ENCODE measurements at places on chromosomes 5 and 9.

- DNase-seq = peak; percentile 11
Measured at GRCh38 chr5:142151436-142152383, 43.1 kb downstream of the NDFIP1 start.

DNA sequence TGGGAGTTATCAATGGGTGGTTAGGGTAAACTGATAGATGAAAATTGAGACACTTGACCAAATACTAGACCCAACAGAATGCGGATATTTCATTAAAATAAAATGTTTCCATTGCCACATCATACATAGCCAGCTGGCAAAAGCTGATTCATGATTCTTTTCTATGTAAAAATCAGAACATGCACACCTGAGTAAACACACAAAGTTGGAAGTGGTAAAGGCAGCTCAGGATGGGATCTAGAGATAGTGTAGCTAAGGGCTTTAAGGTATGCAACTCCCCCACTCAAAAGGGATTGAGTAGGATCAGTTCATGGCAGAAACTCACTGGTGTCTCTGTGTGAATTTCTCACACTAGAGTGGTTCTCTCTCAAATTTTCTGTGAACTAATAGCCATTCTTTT lies 541.1 kb upstream of the GRAMD2B start:
- no peak for DNase-seq

DNA sequence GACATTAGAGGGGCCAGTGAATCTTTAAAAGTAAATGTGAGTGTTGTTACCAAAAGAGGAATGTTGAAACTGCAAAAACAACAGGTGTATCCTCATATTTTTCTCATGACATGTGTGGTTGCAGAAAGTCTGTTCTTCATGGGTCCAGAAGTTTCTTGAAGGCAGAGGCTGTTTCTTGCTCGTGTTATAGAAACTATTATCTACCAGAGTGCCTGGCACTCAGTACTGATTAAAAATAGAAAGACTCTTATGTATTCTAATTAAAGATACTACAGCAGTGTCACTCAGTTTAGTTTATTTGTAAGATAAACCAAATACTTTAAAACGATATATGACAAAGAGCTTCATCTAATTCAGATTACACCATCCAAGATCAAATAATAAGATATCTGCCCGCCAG lies 1864.2 kb upstream of the WWC1 start:
- no peak for DNase-seq

- DNase-seq = no peak
Measured at GRCh38 chr5:135327429-135328127, 71.5 kb downstream of the MACROH2A1 start.

DNA sequence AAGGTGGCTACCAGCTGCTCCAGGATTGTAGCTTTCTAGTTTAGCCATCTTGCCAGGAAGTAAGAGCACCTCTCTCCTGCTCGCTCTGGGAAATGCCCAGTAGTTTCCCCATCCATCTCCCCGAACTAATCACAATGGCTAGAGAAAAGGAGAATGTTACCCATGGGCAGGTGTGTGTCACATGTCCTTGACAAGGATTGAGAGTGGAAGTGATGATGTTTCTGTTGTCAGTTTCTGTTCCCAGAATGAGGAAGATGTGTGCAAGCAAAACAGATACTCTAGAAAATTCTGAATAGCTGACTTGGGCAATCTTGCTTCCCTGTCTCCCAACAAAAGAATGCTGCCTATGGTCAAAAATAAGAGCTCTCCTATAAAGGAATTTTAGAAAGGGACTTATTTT lies 429.5 kb downstream of the EBF1 start:
- no peak for DNase-seq

DNA sequence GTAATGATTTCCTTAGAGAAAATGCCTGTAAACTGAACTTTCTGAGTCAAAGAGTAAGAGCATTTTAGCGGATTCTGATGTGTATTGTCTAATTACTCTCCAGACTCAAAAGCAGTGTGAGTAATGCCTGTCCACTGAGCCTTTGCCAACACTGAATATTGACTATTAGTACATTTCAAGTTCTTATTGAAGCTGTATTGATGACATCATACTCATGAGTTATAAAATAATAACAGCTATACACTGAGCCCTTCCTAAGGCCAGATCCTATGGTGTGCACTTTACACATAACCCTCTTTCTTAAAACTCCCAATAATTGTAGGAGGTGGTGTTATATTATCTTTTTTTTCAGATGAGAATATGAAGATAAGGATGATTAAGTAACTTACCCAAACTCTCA lies 152.8 kb upstream of the TRPC7 start:
- no peak for DNase-seq

DNA sequence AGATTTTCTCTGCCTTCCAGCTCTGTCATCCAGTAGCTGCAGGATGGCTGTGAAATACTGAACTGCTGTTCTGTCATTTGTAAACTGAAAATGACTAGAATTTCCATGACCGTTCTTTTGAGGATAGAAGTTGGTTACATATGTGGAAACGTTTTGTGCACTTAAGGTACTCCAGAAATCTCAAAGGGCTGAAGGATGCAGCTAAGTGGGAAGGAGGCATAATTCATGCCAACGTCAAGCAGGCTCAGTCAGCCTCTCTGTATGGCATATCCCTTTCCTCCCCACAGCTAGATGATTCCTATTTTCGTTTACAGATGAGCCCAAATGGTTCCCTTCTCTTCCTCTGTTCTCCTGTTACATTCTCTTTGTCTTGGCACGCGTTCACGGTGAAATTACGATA lies 257.6 kb downstream of the FBXL7 start:
- no peak for DNase-seq

GRCh38 chr5:87081511-87082372 lies 185.9 kb upstream of the RASA1 start:
- no peak for DNase-seq

GRCh38 chr5:101686536-101687157 lies 609.4 kb downstream of the SLCO4C1 start:
- DNase-seq = no peak

GRCh38 chr9:134515026-134515821 lies 126.4 kb upstream of the COL5A1 start:
- no peak for DNase-seq

DNA sequence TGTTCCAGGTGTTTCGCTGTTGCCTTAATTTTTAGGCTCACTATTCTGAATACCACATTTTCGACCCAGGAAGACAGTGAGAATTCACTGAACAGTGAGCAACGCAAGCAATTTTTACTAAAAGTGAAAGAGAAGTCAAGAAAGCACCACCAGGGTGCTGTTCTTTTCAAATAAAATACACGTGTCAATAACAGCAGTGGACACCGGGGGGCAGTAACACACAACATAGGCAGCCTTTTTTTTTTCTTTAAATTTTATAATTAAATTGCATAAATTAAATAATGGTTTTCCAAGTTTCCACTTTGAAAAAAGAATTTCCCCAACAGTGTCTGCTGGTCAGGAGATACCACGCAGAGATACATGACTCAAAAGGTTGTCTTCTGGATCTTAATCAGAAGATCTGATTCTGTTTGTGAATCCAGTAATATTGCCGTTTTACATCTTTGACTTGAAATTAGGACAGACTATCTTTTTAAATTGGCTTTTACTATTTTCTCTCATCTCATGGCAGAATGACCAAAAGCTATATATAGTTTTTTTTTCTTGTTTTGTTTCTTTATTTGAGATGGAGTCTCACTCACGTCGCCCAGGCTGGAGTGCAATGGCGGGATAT lies 47.1 kb upstream of the SH3GL2 start:
- DNase-seq = no peak

- DNase-seq = no peak
Measured at GRCh38 chr5:144798595-144798994, 627.9 kb downstream of the KCTD16 start.

GRCh38 chr9:129619787-129620668 lies 873 bp downstream of the C9orf50 start:
- DNase-seq = no peak

GRCh38 chr5:82931110-82931509 lies 146.1 kb downstream of the TMEM167A start:
- no peak for DNase-seq

DNA sequence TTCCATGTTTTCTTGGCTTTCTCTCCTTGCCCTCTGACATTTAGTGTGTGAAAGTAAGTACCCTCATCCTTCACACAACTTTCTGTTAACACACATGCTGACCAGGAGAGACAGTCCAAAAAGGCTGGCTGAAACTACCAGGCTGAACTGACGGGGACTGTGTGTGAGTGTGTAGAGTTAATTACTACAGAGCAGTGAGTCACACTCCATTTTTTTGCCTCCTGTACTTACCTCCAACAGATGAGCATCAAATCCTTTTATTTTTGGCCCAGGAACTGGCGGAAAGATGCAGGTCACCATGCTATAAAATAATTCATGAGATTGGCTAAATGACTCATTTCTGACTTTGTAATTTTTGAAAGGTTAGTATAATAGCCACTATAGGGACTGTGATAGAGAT lies 20.2 kb upstream of the AGXT2 start:
- no peak for DNase-seq

DNA sequence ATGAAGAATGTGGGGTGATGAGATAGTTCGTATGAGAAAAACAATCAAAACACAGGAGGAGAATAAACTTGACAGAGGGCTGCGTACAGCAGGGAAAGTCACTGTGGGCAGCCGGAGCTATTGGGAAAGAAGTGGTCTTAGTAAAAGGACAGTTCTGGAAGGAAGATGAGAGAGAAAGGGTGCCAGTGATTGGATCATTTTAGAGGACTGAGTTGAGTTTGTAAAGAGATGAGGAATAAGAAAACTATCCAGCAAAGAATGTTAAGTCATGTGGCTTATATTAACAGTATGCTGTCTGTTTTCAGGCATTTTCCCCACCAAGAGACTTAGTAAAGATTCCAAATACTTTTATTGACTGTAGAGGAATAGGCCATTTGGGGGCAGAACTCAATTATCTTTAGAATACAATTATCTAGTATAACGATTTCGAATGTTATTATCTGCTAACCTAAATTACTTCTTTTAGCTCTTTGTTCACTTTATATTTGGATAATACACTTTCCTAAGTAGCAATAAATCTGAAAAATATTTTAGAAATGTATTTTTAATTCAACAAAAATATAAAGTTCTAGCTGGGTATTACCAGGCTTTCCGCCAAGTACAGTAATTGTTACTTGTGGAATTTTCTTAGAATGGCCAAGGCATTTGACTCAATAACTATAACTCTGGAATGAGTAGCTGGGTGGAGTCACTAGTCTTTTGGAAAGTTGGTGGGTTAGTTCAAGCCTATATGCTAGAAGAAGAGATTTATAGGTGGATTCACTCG lies 15.5 kb upstream of the LOX start:
- DNase-seq = no peak

DNA sequence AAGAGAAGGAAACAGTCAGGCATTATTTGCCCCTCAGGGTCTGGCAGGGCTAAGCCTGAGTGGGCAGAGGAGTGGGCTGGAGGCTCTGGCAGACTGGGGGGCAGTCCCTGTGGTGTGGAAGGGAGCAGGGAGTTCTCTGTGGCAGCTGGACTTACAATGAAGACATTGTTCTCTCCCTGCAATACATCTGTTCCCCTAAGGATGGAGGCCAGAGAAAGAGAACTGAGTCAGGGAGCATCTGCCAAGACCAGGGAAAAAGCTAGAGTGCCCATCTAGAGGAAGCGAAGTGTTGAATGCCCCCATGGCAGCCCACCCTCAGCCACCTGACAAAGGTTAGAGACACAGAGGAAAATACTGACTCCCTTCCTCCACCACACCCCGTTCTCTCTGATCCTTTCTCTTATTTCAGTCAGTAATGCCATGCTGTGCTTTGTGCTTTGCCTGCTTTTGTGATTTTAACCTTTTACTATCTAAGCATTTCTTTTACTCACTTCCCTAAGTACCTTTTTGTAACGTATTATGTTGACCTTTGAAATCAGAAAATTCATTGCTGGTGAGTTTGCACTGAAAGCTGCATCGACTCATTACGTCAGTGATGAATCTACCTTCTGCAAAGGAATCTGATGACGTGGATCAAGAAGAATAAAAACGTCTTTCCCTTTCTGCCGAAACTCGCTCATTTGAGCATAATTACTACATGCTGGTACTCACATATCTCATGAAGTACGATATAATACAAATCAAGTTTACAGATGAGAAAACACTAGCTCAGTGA lies 76.0 kb downstream of the ACTL7B start:
- no peak for DNase-seq

DNA sequence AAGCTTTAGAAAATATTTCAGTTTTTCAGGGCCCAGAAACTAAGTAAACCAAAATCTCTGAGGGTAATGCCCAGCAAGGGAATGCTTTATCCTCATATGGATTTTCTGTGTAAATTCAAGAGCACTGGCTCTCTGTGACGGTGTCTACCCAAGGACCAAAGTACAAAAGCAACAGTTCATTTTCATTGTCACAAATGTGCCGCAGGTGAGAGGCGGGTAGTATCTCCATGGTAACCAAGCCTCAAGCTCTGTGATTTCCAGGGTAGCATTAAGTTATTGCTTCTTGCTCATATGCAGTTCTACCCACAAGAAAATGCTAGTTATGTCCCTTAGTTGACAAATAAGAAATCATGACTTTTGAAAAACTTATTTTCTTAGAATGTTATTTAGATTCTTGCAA lies 164.3 kb downstream of the MTRR start:
- no peak for DNase-seq

GRCh38 chr5:72284559-72285423 lies 35.2 kb downstream of the MRPS27 start:
- no peak for DNase-seq

- DNase-seq = no peak
Measured at GRCh38 chr5:83711982-83712601, 8.6 kb downstream of the HAPLN1 start.

GRCh38 chr5:121350181-121350930 lies 501.3 kb upstream of the FTMT start:
- DNase-seq = no peak

- no peak for DNase-seq
Measured at GRCh38 chr5:126014676-126015075, 408.5 kb upstream of the GRAMD2B start.

DNA sequence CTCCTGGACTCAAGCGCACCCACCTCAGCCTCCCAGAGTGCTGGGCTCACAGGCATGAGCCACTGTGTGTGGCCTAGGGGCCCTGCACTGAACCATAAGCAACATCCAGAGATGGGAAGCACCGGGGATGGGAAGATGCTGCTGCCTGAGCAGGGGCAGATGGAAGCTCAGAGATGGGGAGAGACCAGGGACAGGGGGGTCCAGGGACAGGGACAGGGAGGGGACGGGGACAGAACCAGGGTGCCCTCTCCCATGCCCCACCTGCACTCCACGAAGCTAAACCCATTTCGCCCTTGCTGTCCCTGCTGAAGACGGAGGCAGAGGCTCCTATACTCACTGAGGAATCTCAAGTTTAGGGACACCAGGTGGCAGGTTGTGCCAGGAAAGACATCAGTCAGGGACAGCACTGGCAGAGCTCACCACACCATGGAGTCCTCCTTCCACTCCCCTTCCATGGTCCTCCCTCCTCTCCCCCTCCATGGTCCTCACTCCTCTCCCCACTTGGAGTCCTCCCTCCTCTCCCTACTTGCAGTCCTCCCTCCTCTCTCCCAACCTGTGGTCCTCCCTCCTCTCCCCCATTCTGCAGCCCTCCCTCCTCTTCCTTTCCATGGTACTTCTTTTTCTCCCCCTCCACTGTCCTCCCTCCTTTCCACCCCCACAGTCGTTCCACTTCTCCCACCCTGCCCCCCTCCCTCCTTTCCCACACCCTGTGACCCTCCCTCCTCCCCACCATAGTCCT lies 45.5 kb upstream of the LRRC14B start:
- DNase-seq = no peak

- no peak for DNase-seq
Measured at GRCh38 chr9:110769667-110770066, 101.1 kb downstream of the MUSK start.

Measured in T-helper 17 cell (primary cell).